ENCODE measurements at places on chromosomes 1 and 21. TPM values are rescaled to one million over a fixed set of nuclear protein-coding genes. Genes with fewer than 3 reads are reported as not detected.

RPAP2 gene
- polyA plus RNA-seq, result 28.6 TPM

DNA sequence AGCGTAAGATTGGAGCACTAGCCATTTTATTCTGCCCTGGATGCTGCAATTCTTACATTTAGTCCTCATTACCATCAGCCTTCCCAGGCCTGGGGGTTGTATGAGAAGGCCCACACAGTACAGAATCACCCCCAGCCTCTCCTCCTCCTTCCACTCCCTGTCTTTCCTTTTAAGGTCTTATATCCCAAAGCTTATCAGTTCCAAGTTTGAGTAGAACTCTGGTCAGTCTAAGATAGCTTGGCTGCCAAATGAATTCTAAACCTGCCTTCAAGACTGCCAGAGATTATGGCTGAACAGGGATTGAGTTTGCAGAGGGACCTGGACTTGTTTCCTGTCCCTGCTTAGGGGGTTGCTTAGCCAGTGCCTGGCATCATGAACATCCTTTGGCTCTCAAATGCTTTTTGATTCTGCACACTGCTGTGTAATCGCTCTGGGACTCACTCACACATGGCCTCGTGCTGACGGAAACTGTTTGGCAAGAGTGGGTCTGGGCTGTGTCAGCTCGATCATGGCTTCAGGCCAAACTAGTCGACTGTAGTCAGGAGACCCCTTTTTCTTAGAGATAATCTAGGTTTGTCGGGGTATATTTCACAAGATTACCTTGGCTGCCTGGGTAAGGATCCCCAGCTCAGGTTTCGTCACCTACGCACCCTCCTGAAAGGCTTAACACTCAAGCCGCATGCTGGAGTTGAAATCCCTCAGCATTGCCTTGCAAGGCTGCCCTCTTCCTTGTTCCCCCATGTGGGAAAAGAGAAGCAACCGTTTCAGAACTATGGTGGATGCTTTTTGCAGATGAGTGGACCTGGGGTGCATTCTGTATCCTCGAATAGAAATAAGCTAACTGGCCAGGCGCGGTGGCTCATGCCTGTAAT is 252.6 kb downstream of the NFIA start:
- no peak for DNase-seq
- peaks cover 6% of the 10 kb centered on the region for H3K27me3 ChIP-seq
- H3K27ac ChIP-seq, result no peak overlapping the region

GRCh38 chr1:199272139-199272544 is 633.3 kb downstream of the PTPRC start:
- no peak for DNase-seq
- H3K4me1 ChIP-seq, result no peaks in the 10 kb centered on the region
- H3K27ac ChIP-seq, result no peak overlapping the region
- H3K27me3 ChIP-seq, result no peaks in the 10 kb centered on the region
- H3K4me3 ChIP-seq, result no peak overlapping the region
- no peaks in the 10 kb centered on the region for H3K36me3 ChIP-seq

DNA sequence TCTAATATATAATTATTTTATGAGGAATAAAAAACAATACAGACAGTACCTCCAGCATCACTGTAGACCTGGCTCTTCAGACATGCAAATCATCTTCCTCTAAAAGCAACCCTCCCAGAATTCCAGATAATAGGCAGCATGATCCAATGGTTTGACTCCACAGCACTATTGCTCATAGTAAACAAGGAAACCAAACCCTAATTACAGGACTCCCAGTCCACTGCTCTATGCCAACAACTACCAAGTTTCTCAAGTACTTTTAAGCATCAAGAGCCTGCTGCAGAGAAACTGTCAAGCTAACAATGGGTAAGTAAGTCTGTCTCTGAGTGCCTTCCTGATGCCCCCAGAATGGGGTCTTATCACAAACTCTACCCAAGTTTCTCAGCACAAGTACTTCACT is 57.2 kb downstream of the EYA3 start:
- peak overlapping the region; percentile 51 for H3K27ac ChIP-seq
- H3K36me3 ChIP-seq, result peaks cover 7% of the 10 kb centered on the region
- peaks cover 37% of the 10 kb centered on the region for H3K4me1 ChIP-seq
- H3K4me3 ChIP-seq, result no peak overlapping the region

DNA sequence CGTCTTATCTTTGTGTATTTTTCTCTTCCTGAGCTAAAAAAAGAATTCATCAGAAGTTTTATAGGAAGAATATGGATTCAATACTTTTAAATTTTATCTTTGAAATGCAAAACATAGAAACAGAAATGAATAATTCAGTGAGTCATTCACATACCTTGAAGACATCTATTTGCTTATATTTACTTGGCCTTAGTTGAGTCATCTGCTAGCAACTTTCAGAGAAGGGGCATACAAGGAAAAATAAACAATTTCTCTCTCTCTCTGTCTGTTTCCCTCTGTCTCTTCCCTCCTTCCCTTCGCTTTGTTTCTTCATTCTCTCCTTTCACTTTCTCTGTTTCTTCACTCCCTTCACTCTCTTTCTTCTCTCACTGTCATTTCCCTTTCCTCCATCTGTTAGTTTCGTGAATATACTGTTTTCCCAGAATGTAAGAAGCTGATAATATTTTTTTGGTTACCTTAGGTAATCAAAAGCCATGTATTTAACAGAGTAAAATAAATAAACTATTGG is 477.2 kb downstream of the BRINP3 start:
- H3K27ac ChIP-seq, result no peak overlapping the region
- no peaks in the 10 kb centered on the region for H3K27me3 ChIP-seq
- H3K36me3 ChIP-seq, result peaks cover 4% of the 10 kb centered on the region
- no peak overlapping the region for H3K4me3 ChIP-seq

DNA sequence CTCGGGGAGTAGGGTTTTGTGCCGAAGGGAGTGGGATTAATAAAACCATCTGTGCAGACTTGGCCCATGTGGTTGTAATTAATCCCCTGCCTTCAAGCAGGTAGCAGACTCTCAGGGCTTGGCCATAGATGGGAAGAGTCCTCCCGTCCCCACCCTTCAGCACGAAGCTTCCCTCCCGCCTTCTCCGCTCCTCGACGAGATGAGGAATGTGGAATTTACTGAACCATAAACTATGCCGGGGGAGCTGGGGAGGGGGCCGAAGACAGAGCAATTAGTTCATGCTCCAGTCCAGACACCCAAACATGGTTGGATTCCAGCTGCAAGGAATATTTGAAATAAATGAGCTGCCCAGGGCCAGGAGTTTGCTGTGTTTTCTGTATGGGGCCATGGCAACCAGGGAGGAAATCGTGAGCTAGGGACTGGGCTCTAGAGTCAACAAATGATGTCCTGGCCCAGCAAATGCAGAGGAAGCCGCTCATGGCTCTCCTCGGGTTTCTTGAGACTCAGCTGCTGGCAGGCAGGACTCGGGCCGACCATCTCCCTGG is 78.8 kb downstream of the SPSB1 start:
- no peaks in the 10 kb centered on the region for H3K4me1 ChIP-seq
- no peak for DNase-seq
- no peak overlapping the region for H3K4me3 ChIP-seq
- H3K36me3 ChIP-seq, result no peaks in the 10 kb centered on the region
- H3K27ac ChIP-seq, result no peak overlapping the region
- peaks cover 7% of the 10 kb centered on the region for H3K27me3 ChIP-seq

- H3K4me3 ChIP-seq, result no peak overlapping the region
- H3K36me3 ChIP-seq, result peaks cover 29% of the 10 kb centered on the region
- no peak for DNase-seq
- H3K27me3 ChIP-seq, result peaks cover 2% of the 10 kb centered on the region
- H3K27ac ChIP-seq, result no peak overlapping the region
- H3K4me1 ChIP-seq, result no peaks in the 10 kb centered on the region
Measured at GRCh38 chr1:10146391-10146790, 64.0 kb upstream of the KIF1B start.
